CD4-positive, alpha-beta T cell treated with Interleukin-15 for 1 hour (primary cell): ENCODE measurements at places on chromosomes 3 and 15.
A peak's percentile ranks its signal among the peaks of the same experiment; 100 is the strongest.

- DNase-seq: no peak
Observed at GRCh38 chr15:93307513-93307912, 218.5 kb upstream of the RGMA start.

DNA sequence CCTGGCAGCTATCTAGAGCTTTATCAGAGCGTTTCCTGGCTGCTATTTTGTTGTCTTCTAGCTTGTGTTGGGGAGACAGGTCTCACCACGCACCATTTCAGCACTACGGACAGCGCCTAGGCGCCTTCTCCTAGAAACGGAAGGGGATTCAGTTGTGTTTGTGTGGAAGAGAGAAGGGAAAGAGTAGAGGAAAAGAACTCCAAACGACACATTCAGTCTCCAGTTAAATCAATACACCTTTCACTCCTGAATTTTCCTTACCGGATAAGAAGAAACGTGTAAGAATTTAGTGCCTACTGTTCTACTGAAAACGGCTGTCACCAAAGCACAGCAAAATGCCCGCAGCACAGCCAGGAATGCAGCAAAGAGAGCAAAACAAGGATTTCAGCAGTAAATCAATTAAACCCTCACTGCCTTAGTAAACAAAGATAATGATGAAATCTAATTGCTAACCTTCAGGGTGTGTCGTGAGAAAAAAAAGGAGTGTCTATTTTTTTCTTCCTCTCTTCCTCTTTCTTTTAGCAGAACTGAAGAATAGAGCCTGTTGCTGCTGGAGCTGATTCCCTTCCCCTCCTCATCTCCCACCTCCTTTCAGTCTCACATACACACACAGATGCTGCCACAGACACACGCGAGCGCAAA, 412 bp upstream of the CTXN2 start:
- DNase-seq: no peak

GRCh38 chr15:90095521-90095959, 6.7 kb downstream of the IDH2 start:
- no peak for DNase-seq

DNA sequence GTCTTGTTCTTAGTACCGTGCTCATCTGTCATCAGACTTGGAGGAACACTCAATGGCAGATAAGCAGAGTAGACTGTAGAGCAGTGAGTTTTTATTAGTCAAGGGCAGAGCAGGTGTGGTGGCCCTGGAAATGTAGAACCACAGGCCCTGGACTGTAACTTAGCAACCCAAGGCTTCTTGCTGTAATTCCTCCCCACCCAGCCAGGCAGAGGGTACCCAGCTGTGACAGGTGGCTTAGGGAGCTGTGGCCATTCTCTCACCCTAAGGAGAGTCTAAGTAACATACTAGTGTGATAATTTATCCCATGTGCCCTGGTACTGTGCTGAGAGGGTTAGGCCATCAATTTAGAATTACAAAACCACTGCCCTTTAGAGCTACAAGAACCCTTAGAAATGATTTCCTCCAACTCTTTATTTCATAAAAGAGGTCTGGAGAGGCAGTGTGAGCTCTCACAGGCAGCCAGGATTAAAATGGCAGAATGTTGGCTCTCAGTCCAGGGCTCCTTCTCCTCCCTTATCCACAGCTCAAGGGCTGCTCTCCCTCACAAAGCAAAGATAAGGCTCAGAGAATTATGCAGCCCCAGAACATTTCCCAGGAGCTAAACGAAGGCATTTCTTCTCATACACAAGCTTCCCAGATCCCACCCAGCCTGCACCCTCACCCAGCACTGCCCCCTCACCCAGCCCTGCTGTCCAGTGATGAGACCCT, 3.0 kb downstream of the POMGNT2 start:
- no peak for DNase-seq

DNA sequence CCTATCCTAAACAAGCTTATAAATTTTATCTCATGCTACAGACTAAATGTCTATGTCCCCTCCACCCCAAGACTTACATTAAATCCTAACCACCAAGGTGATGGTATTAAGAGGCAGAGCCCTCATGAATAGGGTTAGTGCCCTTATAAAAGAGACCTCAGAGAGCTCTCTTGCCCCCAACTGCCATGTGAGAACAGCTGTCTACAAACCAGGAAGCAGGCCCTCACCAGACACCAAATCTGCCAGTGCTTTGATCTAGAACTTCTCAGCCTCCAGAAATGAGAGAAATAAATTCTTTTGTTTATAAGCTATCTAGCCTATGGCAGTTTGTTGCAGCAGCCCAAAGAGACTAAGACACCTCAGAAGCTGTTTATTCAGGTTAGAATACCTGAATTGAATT, 58.5 kb downstream of the TP53BP1 start:
- no peak for DNase-seq

GRCh38 chr3:10870296-10870695, 54.3 kb downstream of the SLC6A11 start:
- no peak for DNase-seq

DNA sequence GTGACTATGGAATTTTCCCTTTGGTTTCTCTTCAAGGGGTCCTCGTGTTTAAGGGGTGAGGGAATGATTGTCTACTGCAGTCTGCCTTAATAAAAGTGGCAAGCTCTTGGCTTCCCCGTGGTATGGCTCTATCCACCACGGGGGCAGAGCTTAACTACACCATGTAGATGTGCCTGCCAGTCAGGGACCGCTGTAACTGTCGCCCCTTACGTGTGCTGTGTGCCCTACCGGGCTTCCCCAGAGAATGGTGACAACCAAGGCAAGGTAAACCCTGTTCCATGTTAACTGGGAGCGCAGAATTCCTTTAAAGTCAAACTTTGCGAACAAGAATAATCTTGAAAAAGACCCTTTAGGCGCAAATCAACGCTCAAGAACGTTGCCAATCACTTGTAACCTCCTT, 966 bp upstream of the C3orf80 start:
- no peak for DNase-seq

GRCh38 chr3:97070302-97070701, 255.9 kb downstream of the EPHA6 start:
- no peak for DNase-seq

DNA sequence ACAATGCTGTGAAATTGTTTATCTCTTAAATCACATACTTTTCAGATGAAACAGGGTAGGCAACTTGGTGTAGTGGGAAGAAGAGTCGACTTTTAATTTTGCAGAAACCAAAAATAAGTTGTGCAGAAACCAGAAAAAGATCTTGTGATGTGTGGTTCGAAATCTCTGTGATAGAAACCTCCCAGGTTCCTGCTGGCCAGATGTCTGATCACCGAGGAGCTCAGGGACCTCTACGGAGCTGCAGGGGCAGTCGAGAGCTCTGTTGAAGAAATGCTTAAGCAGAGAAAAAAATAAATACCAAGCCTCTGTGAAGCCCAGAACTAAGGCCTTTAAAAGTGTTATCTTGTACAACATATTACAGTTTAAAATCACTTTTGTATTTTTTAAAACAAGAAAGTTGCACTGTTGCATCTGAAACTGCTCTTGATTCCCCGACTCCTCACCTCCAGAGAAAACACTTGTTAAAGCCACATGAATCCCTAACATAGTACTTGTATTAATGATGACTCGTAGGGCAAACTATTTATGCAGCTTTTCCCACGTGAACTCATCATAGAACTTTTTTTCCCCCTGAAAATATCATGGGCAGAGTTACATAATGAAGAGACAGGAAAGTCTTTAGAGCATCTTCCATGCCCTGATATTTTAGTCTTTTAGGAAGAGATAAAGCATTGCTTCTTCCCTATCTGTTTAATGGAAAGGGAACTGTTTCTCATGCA, 51.3 kb downstream of the CCK start:
- DNase-seq: no peak

- peak; percentile 28 for DNase-seq
Observed at GRCh38 chr3:58333206-58334012, 717 bp downstream of the PXK start.
